Anterior cingulate cortex (tissue), 58 donors: ENCODE measurements at places on chromosomes 16 and 17.

DNA sequence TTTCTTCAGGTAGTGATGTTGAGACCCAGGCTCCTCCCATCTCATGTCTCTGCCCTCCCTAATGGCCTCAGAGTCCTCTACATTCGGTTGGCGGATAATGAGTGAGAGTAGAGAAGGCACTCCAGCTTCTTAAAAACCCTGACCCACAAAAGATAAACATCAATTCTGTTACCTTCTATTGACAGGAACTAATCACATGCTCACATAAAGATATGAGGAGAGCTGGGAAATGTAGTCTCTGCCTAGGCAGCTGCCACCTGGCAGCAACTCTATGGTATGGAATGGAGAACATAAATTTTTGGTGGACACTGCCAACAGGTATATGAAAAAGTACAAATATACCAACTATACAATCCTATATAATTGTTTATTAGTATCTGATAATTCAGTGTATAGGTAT is 110.7 kb upstream of the HLF start:
- DNase-seq = no peak

DNA sequence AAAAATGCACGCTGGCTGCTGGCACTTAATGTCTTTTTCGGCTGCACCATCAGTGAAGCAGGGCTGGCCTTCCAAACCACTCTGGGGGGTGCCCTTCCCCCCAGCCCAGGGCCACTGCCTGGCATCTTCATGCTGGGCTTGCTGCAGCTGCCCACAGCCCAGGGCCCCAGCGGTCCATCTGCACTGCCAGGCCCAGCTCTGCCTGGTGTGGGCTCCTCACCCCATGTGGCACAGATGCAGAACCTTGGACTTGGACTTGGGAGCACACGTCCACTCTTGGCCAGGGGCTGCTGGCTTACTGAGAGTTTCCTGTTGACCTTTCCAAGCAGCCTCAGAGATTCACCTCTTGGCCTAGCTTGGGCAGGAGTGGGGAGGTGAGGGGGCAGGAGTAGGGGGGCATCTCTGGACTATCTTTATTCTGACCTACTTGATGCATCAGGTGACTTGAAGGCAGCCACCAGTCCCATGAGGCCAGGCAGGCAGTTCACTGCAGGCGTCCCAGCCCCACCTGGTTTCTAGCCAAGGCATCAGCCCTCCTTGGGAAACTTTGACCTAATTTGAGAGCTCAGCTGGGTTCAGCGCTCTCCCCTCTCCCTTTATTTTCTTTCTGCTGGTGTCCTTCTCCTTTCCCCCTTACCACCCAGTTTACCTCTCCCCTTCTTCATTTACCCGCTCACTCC is 365.8 kb downstream of the CPPED1 start:
- no peak for DNase-seq

- DNase-seq = no peak
Measured at GRCh38 chr16:18945233-18945632, 19.0 kb upstream of the SMG1 start.

DNA sequence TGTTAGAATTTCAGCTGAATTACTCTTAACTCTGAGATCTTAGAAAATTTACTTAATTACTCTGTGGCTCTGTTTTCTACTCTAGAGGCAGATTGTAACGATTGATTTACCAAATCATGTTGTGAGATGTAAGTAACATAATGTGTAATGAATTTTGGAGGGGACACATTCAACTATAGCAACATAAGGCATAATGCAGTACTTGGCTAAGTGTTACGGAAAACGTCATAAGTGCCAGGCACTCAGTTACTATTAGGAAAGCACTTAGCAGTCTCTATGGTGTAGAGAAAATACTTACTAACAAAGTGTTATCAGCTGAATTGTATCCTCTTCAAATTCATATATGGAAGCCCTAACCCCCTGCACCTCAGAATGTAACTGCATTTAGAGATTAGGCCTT is 40.6 kb upstream of the CDH8 start:
- DNase-seq = no peak

- no peak for DNase-seq
Measured at GRCh38 chr17:31512104-31512740, 120.7 kb downstream of the RAB11FIP4 start.

- DNase-seq = no peak
Measured at GRCh38 chr16:2866431-2866830, 8.5 kb upstream of the PRSS22 start.

DNA sequence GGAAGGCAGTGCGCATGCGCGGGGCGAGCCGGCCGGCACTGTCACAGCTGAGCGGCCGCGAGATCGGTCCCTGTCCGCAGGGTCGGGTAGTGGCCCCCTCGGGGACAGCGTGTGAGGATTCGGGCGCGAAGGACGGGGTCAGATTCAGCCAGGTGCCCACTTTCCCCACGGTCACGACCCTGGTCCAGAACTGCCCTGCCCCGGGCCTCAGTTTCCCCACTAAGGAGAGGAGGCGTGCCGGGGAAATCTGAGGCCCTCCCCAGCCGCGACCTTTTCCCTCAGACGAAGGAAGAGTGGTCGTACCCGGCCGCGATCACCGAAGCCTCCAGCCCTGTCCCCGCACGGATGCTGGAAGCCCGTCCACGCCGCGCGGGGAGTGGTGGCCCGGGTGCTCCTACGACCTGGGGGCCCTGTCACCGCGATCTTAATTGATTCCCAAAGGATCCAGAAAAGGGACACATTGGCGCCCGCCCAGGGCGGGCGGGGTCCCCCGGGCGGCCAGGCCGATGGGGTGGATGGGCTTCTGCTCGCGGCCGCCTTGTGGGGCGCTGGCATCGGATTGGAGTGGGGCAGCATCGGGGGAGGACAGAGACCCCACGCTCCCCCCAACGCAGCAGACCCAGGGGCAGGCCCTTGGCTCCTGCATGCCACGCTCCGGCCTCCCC is 57.7 kb downstream of the SRL start:
- DNase-seq = no peak

DNA sequence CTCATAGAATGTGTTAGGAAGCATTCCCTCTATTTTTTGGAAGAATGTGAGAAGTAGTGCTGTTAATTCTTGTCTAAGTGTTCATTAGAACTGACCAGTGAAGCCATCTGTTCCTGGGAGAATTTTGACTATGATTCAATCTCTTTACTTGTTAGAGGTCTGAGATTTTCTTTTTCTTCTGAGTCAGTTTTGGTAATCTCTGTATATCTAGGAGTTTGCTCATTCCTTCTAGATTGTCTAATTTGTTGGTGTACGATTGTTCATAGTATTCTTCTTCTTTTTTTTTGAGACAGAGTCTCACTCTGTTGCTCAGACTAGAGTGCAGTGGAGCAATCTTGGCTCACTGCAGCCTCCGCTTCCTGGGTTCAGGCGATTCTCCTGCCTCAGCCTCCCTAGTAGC is 20.4 kb downstream of the NFATC3 start:
- no peak for DNase-seq

DNA sequence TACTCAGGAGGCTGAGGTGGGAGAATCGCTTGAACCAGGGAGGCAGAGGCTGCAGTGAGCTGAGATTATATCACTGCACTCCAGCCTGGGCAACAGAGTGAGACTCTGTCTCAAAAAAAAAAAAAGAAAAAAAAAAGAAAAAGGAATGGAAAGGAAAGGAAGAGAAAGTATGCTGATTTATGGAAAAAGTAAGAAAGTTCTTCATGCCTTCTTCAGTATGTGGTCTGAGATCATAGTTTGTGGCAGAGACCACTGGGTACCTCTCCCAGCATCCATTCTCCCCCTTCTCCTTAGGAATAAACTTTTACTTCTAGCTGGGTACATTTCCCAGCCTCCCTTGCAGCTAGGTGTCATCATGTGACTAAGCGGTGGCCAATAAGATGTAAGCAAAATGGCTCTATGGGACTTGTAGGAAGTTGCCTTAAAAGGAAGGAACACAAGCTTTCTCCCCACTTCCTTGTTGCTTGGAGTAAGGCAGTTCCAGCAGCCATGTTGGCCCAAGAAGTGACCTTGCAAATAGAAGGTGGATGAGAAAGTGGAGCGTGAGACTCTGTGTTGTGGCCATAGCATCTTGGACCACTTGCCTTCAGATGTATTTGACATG is 26.1 kb upstream of the XPO6 start:
- DNase-seq = no peak

DNA sequence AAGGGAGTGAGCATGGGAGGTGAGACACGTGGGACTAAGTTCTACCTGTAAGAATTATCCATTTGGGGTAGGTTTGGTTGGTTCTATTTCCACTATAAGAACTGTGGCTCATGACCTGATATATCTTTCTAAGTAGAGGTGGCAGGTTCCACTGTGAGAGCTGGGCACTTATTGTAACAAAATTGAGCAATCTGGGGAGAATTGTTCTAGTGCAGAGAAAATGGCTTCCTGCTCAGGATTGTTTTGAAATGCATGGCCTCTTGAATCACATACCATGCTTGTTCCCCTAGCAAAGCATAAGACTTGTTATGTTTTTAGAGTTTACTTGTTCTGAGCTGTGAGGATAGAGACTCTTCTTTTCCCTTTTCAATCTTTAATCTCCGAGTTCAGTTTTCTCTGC is 125.9 kb downstream of the MAP2K6 start:
- DNase-seq = no peak

- no peak for DNase-seq
Measured at GRCh38 chr16:88702371-88703210, 3.6 kb downstream of the RNF166 start.

DNA sequence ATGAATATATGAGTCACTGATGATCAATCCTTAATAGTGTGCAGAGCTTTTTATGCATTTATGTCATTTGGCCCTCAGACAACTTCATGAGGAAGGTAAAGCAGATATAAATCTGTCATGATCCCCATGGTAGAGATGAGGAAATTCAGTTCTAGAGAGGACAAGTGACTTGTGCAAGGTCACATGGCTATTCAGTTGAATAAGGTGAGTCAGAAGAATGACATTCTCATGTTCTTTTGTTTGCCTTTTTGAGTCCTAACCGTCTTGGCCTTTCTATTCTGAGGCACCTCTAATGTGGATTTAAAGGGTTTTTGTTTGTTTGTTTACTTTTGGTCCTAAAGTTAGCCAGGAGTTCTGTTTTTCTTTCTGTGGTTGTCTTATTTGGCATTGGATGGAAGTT is 116.2 kb upstream of the ELAC2 start:
- DNase-seq = no peak

- DNase-seq = no peak
Measured at GRCh38 chr16:17515421-17516210, 44.9 kb upstream of the XYLT1 start.

GRCh38 chr16:13923703-13924298 is 3.8 kb downstream of the ERCC4 start:
- DNase-seq = no peak

DNA sequence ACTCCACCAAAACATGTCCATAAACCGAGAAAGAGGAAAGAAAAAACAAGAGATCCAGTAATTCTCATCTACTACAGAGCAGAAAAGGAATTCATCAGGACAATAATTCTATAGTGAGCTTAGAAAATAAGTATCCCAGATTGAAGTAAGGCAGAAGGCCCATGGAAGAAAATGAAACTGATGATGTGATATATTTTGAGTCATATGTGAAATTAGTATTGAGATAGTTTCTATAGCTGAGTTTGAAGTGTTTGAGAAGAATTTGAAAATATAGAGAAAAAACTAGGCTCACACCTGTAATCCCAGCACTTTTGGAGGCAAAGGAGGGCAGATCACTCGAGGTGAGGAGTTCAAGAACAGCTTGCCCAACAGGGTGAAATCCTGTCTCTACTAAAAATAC is 19.7 kb downstream of the LUC7L3 start:
- DNase-seq = no peak

DNA sequence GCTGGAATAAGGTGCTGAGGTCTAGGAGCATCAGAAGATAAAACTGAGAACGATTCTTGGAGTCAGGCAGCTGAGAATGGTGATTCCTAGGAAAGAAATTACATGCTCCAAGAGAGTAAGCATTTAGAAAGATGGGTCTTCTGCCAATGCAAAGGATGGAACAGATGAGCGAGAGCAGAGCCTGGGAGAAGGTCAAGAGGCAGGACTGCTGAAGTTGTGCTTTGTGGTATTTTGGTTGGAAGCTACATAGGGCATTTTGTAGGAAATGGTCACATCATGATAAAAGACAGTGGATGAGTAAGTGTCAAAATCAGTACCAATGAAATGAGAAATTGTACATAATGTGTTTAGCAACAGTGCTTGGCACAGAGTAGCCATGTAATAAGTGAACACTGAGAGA is 1.4 kb upstream of the CRYM start:
- no peak for DNase-seq
